Stimulated activated CD8-positive, alpha-beta memory T cell treated with anti-CD3 and anti-CD28 coated beads, Interleukin-12 subunit alpha, Interleukin-12 subunit beta, amount 100 ng/mL, for 4 hours (primary cell): ENCODE measurements at places on chromosomes 3 and 15.

DNA sequence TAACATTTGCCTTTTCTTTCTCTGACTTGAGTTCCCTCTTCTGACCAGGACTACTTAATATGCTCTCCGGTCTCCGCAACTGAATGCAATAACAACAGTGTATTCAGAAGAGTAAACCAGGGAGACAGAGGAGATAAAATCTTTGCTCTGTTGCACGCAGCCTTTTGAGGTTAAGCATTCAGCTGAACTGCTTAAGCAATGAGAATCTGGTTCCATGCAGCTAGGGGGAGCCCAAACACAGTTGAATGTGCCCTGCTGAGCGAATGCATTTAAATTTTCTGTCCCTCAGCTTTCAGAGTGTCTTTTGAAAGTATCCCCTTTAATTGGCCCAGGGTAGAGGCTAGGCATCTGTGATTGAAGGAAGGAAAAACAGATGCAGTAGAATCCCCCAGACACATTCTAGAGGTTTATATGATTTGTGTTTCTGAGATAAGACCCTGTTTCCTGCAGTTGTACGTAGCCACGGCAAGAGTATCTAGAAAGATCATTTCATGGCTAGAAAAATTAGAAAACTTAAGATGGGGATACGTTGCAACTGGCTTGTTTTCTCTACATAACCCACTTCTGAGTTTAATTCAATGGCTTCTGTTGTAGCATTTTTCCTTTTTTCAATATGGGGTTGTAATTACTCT lies 309.6 kb downstream of the TUSC7 start:
- no peak for DNase-seq

DNA sequence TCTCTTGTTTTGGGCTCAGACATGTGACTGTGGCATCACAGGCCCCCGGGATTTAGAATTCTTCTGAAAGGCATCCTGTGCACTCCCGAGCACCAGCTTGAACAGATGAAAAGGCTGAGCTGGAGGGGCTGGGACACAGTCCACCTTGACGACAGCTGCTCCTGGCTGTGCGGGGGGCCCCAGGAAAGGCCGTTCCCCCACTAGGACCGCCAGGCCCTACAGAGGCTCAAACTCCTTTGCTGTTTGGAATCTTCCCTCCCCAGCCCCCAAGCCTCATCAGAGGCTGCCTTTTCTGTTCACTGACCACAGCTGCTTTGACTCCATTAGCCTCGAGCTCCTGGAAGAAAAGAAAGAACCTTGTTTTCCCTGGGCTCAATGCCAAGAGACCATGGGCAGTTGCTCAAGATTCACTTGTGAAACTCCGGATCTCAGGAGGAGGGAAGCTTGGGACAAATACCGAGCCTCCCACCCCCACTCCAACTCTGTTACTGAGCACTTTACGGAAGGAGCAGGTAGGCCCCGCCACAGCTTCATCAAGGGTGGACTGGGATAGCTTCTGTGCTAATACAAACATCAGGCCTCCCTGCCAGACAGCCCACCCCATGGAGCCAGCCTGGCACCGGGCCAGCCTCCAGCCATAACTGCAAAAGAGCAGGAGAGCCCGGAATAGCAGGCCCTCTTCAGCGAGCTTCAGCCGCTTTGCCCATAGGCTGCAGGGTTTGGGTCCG lies 15.7 kb downstream of the CIDEC start:
- no peak for DNase-seq

GRCh38 chr3:122690096-122690495 lies 9.5 kb downstream of the PARP14 start:
- DNase-seq, result no peak

- no peak for DNase-seq
These were observed 44.8 kb upstream of the SNTN start for GRCh38 chr3:63607716-63608115.

DNA sequence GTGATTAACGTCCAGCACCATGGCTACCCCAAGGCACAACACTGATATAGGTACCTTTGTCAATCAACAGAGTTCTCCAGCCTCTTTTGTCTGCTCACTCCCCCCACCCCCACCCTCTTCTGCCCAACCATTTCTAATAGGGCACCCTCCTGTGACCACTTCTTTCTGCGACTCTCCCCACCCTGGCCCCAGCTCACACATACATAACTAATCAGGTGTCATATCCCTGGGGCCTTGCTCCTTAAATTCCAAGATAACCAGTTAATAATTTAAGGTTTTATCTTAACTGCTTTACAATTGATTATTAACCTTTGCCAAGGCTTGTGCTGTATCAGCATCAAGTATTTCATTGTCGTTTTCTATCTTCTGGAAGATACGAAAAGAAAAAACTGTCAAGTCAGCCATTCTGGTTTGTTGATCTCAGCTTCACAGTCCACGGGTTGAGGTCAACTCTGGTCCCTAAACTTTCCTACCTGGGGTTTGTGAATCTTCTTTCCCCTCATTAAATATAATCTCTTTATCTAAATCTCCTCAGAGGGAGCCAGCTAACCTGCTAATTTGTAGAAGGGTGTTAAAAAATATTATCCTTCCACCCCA lies 27.3 kb upstream of the SLC28A2 start:
- DNase-seq, result no peak

GRCh38 chr3:38827791-38828190 lies 11.8 kb upstream of the SCN10A start:
- DNase-seq, result no peak

- DNase-seq, result no peak
These were observed 74.8 kb downstream of the STXBP5L start for GRCh38 chr3:120982608-120983320.

GRCh38 chr15:96276438-96277210 lies 53.9 kb upstream of the NR2F2 start:
- DNase-seq, result no peak

DNA sequence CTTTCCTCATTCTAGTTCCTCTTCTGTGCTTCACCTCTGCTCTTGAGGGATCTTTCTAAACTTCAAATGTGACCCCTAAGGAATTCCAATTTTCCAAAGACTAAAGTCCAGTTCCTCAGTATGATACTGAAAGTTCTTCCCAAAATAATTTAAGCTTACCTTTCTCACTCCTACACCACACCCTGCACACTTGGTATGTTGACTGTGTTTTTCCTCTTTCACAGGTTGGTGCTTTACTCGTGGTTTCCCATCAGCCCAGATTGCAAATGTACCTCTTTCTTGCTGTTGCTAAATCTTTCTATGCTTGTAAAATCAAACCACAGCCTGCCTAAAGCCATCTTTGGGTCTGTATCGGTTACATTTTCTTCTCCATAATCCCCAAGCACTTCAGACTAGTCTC lies 30.5 kb upstream of the CLDN16 start:
- DNase-seq, result no peak

DNA sequence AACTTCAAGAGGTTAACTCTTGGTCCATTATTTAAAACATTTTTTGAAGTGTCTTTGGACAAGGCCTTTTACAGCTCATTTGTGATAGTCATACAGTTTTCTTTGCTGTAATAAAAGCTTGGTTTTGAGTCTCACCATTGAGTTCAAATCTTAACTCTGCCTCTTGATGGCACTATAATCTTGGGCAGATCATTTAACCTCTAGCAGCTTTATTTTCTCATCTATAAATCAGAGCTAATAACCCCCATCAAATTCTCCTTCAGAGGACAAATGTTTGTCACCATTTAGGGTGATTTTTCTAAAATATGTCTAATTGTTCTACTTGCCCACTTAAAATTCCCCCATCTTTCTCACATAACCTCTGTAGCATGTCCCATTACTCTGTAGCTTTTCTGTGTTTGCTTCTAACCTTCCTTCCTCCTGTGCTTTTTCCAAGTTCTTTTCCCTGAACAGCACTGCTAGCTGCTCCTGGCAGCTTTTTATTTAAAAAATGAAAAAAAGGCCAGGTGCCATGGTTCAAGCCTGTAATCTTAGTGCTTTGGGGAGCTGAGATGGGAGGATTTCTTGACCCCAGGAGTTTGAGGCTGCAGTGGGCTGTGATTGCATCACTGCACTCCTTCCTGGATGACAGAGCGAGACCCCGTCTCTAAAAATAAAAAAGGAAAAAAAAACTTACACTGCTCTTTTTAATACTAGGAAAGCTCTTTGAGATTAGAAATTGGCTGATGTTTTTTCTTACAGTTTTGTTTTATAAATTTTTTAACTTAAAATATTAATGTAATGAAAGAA lies 28.5 kb downstream of the UBE2E1 start:
- DNase-seq, result no peak

GRCh38 chr15:50820808-50821382 lies 55.4 kb upstream of the SPPL2A start:
- DNase-seq, result no peak

- peak; percentile 74 for DNase-seq
These were observed 15.9 kb downstream of the RPLP1 start for GRCh38 chr15:69468241-69469121.
